NAMALWA (cell line): ENCODE measurements at places on chromosomes 12 and 14.
A peak's percentile ranks its signal among the peaks of the same experiment; 100 is the strongest.

- DNase-seq = no peak
Measured at GRCh38 chr14:100049220-100049619, 16.0 kb upstream of the EVL start.

DNA sequence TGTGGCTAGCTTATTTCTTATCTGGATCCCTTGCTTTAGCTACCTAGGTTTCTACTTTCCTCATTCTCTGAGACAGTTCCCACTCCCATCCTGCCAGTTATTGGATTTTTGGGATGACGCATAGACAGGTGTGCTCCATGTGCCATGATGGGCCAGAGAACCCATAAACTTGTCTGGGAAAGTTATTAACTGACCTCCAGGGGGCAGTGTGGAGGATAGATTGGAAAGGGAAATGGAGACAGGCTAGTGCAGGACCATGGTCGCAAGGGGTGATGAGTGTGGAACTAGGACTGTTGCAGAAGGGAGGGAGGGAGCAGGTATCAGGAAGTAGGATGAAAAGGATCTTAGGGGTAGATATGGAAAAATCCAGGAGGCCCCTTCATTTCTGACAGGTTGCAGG lies 80.3 kb downstream of the ESRRB start:
- peak; percentile 69 for DNase-seq

GRCh38 chr14:58635091-58635830 lies 2.5 kb upstream of the DACT1 start:
- no peak for DNase-seq

GRCh38 chr14:74064883-74065282 lies 19.4 kb downstream of the ALDH6A1 start:
- no peak for DNase-seq

- DNase-seq = no peak
Measured at GRCh38 chr14:75553157-75553556, 25.3 kb upstream of the FLVCR2 start.

GRCh38 chr14:33376510-33376909 lies 437.8 kb downstream of the NPAS3 start:
- DNase-seq = no peak
